Stimulated activated CD4-positive, alpha-beta T cell treated with anti-CD3 and anti-CD28 coated beads, Interleukin-12 subunit alpha, Interleukin-12 subunit beta, amount 100 ng/mL, for 48 hours (primary cell): ENCODE measurements at places on chromosomes 6 and 20.

GRCh38 chr6:131065824-131066171 lies 2.8 kb upstream of the EPB41L2 start:
- no peak for DNase-seq

DNA sequence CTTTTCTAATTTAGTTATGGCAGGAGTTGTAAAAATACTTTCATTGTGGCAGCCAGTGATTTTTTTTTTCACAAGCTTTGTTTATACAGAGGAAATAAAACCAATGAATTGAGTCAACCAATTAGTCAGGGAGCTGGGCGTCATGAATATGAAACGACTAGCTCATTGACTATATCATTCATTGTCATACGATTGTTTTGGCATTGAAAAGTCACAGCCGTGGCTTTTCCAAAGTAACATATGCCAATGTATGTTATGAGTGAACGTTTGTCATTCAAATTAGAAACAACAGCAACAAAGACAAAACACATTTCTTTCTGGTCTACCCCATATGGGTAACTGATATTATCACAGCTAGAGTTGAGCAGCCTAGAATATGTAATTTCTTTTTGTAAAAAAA lies 810.6 kb downstream of the EPHA7 start:
- no peak for DNase-seq

GRCh38 chr20:52190437-52191131 lies 995 bp downstream of the ZFP64 start:
- DNase-seq: no peak

- no peak for DNase-seq
Observed at GRCh38 chr20:54272901-54273488, 65.1 kb downstream of the PFDN4 start.

DNA sequence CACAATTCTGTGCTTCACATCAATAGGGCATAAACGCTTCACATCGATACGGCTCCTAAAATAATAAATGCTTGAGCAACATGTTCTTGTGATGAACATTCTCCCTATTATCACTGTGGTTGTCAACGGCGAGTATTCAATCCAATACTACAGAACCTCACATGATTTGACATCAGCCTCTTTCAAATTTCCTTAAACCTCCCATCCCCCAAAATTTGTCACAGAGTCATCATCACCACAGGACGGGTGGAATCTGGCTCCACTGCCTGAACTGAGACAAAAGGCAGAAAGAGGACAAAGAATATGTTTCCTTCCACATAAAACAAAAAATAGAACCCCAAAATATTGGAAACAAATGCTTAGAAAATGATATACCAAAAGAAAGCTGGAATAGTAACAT lies 7.3 kb downstream of the THEMIS start:
- DNase-seq: no peak

- no peak for DNase-seq
Observed at GRCh38 chr20:4709261-4710105, 12.2 kb upstream of the PRND start.

DNA sequence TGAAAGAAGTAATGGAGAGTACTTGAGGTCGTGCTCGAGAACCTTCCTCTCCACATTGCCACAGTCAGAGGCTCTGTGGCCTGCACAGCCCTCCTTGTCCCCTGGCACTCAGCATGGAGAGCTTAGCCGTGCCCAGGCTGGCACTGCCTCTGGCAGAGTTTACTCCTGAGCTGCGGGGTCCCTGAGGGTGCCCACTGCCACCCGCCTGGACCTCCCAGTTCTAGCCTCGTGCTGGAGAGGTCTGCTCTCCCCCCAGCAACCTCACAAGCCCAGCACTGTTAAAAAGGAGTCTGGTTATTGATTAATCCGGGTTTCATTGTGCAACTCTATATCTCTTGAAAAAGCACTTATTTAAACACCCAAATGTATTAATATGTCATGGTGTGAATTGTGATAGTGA lies 226.8 kb downstream of the TMEM242 start:
- no peak for DNase-seq

GRCh38 chr6:43945768-43946080 lies 175.7 kb downstream of the VEGFA start:
- DNase-seq: no peak

DNA sequence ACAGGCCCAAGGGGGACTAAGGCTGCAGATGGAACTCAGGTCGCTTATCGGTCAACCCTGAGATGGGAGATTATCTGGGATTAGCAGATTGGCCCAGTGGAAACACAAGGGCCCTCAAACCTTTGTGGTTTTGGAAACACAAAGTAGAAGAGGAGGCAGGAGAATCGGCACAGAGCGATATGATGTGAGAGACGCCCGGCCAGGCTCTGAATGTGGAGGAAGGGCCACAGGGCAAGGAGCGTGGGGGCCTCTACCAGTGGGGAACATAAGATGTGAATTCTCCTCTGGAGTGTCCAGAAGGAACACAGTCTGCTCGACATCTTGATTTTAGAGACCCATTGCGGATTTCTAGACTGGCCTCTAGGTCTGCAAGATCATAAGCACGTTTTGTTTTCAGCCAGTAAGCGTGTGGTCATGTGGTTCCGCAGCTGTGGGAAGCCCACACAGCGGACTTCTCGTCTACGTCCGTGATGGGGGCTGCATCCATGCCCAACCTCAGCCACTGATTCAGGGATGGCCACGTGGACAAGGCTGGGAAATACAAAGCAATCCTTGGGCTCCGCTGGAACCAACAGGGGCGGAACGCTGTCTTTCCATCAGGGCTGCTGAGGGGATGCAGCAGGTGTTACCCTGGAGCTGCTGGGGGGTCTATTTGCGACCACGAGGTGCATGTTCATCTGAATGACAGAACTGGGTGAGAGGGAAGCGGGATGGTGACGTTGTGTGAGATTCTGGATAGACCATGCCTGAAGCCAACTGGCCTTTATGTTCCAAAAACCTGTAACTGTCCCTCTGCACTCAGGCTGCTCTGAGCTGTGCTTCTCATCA lies 127.6 kb upstream of the PMEPA1 start:
- no peak for DNase-seq

DNA sequence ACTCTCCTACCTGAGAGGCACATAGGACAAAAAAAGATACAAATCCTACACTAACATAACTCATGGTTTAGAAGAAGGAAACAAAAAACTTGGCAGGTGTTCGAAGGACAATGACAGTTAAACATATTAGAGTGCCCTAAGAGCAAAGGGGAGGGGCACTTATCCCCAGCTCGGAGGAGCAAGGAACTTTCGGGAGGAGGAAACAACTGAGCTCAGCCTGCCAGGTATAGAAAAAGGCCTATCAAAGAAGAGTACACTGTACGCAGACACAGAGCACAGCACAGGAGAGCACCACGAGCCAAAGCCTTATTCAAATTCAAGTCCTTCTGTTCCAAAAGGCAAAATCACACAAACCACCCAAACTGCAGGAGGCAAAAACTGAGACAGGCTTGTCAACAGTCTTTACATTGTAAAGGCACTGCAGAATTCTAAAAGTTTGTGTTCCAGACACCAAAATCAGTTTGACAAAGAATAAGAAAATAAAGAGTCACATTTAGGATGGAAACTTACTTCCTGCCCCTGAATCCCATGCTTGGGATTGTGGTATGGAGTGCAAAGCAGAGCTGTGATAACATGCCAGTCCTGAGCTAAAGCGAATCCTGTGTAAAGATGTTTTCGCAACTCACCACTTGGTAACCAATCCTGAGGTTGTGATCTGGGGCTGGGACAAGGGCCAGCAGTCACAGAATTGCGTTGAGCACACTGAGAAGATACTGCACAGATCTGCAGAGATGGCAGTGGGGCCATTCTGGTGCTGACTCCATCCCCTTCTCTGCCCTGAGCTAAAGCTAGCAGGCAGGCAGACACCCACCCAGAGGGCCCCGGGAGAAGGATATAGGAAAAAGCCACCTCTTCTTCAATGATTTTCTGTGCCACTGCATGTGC lies 108.6 kb downstream of the CHD6 start:
- no peak for DNase-seq

DNA sequence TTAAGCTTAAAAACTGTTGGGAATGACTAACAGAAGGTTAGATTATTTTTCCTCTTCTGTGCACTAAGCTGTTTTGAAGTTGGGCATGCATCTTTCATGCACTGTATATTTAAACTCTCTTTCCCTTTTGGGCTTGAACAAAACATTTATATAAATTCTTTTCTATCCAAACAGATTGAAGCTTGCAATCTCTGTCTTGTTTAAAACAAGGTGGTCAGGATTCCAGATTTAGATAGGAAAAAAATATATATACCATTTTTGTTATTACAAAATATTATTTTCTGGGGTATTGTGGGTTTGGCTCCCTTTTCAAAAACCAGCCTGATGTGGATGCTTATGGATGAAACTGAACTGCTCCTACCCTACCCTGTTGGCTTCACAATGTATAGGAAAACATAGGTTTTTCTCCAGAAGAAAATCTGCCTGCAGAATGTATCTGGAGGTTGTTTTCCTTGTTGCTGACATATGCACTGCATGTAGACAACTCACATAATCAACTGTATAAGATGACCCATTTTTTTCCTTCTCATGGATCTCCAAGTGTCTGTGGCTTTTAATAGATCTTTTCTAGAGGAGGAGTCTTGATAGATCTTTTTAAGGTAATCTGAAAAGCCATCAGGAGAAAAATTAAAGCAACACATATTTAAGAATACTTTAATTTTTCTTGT lies 146.3 kb downstream of the PRL start:
- no peak for DNase-seq
